ENCODE measurements at places on chromosomes 4 and X. TPM values are rescaled to one million over a fixed set of nuclear protein-coding genes. Genes with fewer than 3 reads are reported as not detected.

Gene GRIA3
- total RNA-seq, result not detected

Gene INTS6L
- total RNA-seq, result 14.2 TPM

Gene CXCL9
- total RNA-seq, result 0.89 TPM

Gene PKD2
- total RNA-seq, result 1.9 TPM

Gene XPNPEP2
- 0.21 TPM for total RNA-seq

Gene ENAM
- total RNA-seq, result not detected

Gene NXF3
- total RNA-seq, result not detected

Gene PUDP
- total RNA-seq, result 13.6 TPM

Gene FAM149A
- 0.42 TPM for total RNA-seq

Gene HSFX1
- total RNA-seq, result 0.27 TPM

Gene SNCA
- total RNA-seq, result 1.0 TPM
